ENCODE measurements at places on chromosomes 3 and 15. TPM values are rescaled to one million over a fixed set of nuclear protein-coding genes. Genes with fewer than 3 reads are reported as not detected.

DNA sequence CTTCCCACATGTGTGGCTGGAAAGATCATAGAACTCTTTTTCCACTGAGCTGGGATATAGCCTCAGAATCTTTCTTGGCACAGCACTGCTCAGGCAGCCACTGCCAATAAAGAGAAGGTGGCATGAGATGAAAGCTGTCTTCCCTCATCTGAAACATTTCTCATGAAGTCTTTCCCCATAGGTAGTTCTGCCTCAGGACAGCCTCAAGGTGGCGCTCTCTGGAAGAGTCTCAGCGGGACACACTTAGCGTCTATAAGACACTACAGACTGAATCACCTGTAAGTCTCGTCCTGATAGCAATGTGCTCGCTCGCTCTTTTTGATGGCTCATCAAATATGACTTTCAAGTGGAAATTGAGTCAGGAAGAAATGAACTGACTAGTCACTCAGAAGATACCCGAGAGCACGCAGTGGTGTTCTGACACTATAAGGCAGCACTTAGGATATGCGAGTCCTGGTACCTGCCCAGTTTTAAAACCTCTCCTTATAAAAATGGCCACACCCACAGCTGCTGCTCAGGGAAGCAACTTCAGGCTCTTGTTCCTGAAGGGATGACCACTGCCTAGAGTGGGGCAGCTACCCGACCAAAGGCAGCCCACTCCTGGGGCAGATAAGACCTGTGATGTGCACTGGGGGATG, 269.5 kb downstream of the SUCLG2 start:
- no peak for DNase-seq
- H3K4me3 ChIP-seq = no peak overlapping the region
- H3K4me1 ChIP-seq = peaks cover 6% of the 10 kb centered on the region

- H3K27ac ChIP-seq = no peak overlapping the region
- H3K4me1 ChIP-seq = no peaks in the 10 kb centered on the region
- H3K36me3 ChIP-seq = no peaks in the 10 kb centered on the region
- H3K27me3 ChIP-seq = no peaks in the 10 kb centered on the region
Observed at GRCh38 chr3:131669600-131669999, 166.8 kb upstream of the MRPL3 start.

GRCh38 chr3:149765762-149766334, 13.6 kb upstream of the COMMD2 start:
- no peak overlapping the region for H3K4me3 ChIP-seq
- no peak overlapping the region for H3K27ac ChIP-seq
- H3K36me3 ChIP-seq = no peaks in the 10 kb centered on the region
- no peak for DNase-seq

DNA sequence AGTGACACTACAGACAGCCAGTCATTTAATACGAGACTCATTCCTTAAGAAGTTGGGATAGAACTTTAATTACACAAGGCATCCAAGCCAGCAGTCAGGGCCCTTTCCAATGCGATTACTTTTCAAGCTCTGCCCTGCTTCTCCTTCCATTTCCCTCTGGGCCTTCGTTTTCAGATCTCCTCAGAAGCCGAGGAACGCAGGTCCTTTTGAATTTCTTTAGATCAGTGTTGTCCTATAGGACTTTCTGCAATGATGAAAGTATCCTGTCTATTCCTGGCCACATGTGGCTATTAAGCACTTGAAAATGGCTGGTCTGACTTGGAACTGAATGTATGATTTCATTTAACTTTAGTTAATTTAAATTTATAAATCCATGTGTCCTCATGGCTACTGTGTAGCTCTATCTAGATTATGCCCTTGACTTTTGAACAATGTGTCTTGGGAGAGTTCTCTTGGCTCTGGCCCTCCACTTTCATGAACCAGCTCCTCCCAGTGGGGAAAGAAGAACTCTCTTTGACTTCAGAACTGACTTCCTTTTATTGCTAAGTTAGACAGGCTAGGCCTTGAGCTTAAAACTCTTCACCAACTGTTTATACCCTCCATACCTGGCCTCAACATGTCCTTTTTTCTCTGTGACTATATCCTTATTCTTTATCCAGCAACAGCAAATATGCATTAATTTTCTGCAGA, 22.6 kb downstream of the TGFBR2 start:
- no peaks in the 10 kb centered on the region for H3K36me3 ChIP-seq
- H3K4me3 ChIP-seq = no peak overlapping the region

- H3K36me3 ChIP-seq = no peaks in the 10 kb centered on the region
- H3K27ac ChIP-seq = no peak overlapping the region
- no peaks in the 10 kb centered on the region for H3K4me1 ChIP-seq
- H3K27me3 ChIP-seq = no peaks in the 10 kb centered on the region
- DNase-seq = no peak
Observed at GRCh38 chr3:53570081-53570480, 75.7 kb downstream of the CACNA1D start.

DNA sequence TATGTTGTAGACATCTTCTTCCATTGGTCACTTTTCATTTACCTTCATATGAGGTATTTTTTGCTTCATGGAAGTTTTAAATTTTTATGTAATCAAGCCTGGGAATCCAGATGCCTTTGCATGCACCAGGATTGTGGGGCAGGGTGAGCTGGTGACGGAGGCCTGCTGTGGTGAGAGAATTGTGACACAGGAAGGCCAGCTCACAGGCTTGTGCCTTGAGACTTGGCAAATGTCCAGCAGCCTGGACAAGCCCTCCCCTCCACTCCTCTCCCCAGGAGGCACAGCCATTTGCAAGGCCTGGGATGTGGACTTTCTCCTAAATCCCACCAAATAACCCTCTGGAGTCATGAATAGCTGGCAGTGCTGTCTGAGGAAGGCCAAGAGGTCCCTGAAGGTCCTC, 67.4 kb downstream of the RHCG start:
- no peaks in the 10 kb centered on the region for H3K36me3 ChIP-seq
- H3K4me1 ChIP-seq = peaks cover 2% of the 10 kb centered on the region

DNA sequence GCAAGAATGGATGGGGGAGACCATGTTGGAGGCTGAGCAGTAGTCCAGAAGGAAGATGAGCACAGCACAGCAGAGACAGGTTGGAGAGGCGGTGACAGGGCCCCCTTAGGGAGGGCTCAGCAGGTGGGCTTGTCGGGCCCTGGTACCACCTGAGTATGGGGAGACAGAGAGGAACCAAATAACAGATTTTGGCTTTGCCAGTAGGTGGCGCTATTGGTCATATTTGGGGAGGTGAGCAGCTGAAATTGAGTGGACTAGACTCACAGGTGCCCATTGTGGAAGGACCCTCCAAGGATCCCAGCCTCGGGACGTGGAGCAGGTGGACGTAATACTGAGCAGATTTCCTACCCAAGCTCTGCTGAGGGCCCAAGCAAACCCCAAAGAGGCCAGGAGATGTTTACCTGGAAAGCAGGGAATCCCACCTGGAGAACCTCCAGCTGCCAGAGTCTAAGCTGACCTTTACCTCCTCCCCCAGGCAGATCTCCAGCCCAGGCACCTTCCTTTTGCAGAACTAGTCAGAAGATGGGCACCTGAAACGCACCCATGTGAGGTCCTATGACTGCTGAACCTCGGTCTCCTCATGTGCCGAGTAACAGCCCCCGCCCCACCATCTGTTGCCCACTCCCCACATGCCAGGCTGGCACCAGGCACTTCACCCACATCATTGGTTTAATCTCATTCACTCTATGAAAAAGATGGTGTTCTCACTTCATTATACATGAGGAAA, 24.6 kb upstream of the CORO2B start:
- no peak overlapping the region for H3K27ac ChIP-seq
- H3K4me1 ChIP-seq = no peaks in the 10 kb centered on the region
- H3K4me3 ChIP-seq = no peak overlapping the region

- H3K27ac ChIP-seq = no peak overlapping the region
- no peaks in the 10 kb centered on the region for H3K36me3 ChIP-seq
- H3K4me1 ChIP-seq = no peaks in the 10 kb centered on the region
- H3K27me3 ChIP-seq = no peaks in the 10 kb centered on the region
- no peak overlapping the region for H3K4me3 ChIP-seq
Observed at GRCh38 chr15:100134089-100134583, 207.6 kb downstream of the ADAMTS17 start.

DNA sequence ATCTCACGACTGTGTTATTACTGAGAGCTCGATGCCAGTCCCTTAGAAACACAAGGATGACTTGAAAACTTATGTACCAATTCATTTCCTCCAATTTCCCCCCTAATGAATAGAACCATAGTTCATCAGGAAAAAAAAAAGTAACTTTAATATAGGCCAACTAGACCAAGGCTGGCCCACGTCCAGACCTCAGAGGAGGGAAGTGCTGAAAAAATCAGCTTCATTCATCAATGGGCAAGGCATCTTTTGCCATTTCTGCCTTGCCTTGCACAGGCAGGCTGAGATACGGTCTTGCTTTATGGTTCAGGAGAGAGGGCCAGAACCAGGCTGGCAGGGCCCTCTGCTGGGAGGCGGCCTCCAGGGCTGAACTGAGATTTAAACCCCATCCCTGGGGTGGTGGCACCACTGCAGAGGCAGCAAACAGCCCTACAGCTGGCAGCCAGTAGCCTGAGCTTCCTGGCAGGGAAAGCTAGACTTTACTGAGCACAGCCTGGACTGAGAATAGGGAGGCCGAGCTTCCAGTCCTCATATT, 104.1 kb upstream of the TNFAIP8L3 start:
- H3K27ac ChIP-seq = no peak overlapping the region
- DNase-seq = no peak
- H3K4me1 ChIP-seq = no peaks in the 10 kb centered on the region

GRCh38 chr3:167762296-167762695, 26.8 kb downstream of the SERPINI1 start:
- H3K4me3 ChIP-seq = no peak overlapping the region
- DNase-seq = no peak
- no peaks in the 10 kb centered on the region for H3K36me3 ChIP-seq
- H3K4me1 ChIP-seq = no peaks in the 10 kb centered on the region

GRCh38 chr3:116083683-116084082, 361.6 kb downstream of the LSAMP start:
- no peaks in the 10 kb centered on the region for H3K4me1 ChIP-seq

GRCh38 chr15:37891766-37892368, 42.6 kb upstream of the TMCO5A start:
- H3K27ac ChIP-seq = no peak overlapping the region
- H3K27me3 ChIP-seq = no peaks in the 10 kb centered on the region
- H3K36me3 ChIP-seq = no peaks in the 10 kb centered on the region
- H3K4me1 ChIP-seq = no peaks in the 10 kb centered on the region

DNA sequence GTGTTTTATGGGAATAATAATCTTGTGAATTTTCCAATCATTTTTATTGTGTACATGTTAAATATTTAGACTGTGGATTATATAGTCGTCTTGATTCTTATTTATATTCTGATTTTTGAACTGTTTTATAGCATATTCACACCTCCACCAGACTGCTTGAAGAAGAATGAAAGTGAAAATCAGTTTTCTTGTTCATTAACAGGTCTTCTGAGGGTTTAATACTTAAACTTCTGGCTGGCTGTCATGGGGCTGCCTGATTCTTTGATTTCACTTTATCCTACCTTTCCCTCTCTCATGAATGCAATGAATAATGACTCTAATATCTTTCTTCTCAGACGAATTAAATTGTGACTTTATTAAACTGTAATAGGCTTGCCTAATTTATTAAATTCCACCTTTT, 56.2 kb downstream of the ATP2C1 start:
- H3K27me3 ChIP-seq = no peaks in the 10 kb centered on the region
- no peak overlapping the region for H3K4me3 ChIP-seq
- H3K4me1 ChIP-seq = no peaks in the 10 kb centered on the region
- no peak overlapping the region for H3K27ac ChIP-seq
- no peak for DNase-seq

DNA sequence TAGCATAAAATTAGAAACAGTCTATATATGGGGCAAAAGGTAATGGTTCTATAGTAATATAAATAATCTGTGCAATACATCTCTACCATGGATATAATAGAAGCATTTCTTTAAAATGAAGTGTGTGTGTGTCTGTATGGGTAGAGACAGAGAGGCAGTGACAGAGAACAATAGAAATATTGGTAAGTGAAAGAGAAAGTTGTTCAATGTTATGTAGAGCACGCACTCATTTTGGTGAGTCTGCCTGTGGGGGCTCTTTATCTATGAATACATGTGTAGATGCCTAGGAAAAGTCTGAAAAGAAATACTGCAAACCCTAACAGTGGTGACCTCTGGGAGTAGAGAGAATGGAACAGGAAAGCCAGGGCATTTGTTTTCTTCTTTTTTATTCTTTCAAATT, 182.6 kb downstream of the STAC start:
- no peaks in the 10 kb centered on the region for H3K36me3 ChIP-seq
- DNase-seq = no peak
- no peaks in the 10 kb centered on the region for H3K27me3 ChIP-seq
- no peak overlapping the region for H3K4me3 ChIP-seq
- no peak overlapping the region for H3K27ac ChIP-seq
- H3K4me1 ChIP-seq = no peaks in the 10 kb centered on the region

DNA sequence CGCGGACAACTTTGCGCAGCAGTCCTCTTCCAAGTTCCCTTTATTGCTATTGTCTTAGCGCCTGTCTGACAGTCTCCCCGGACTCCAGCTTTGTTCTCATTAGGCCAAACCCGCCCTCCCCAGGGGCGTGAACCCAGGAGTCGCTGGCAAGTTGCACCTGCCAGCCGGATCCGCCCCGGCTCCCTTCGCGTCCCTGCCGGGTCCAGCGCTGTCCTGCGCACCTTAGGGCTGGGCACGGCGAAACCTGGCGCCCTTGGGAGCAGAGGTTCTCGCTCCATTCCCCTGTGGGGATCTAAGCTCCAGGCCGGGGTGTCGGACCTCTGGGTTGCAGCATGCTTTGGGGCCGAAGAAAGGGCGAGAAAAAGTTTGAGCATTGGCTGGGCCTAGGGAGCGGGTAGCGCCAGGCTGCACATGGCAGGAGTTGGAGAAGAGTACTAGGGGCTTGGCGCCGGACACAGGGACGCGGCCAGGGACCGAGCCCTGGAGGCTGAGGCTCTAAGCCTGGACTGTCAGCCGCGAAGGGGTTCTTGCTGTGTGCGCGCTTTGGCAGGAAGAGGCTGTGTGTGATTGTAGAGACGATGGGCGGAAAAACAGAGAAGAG, 335.1 kb upstream of the THRB start:
- no peak overlapping the region for H3K27ac ChIP-seq
- no peaks in the 10 kb centered on the region for H3K36me3 ChIP-seq

The CCDC13 gene
- not detected for total RNA-seq

The MAP6D1 gene
- 1.5 TPM for total RNA-seq

The TMEM40 gene
- total RNA-seq = not detected

The CIDEC gene
- total RNA-seq = not detected

The PLA2G4D gene
- total RNA-seq = not detected

The ACY1 gene
- 27.4 TPM for total RNA-seq

The CTXN2 gene
- not detected for total RNA-seq

The CSPG5 gene
- total RNA-seq = 0.16 TPM

The CLSTN2 gene
- total RNA-seq = 0.05 TPM

The TMEM207 gene
- total RNA-seq = not detected

The TMEM43 gene
- 18.7 TPM for total RNA-seq

All from GM12878 (cell line).